Hematopoietic multipotent progenitor cell treated with erythropoietin and hydrocortisone succinate and interleukin-3 and kit ligand, for 4 days (in vitro differentiated cells): ENCODE measurements at places on chromosomes 12 and 14.

DNA sequence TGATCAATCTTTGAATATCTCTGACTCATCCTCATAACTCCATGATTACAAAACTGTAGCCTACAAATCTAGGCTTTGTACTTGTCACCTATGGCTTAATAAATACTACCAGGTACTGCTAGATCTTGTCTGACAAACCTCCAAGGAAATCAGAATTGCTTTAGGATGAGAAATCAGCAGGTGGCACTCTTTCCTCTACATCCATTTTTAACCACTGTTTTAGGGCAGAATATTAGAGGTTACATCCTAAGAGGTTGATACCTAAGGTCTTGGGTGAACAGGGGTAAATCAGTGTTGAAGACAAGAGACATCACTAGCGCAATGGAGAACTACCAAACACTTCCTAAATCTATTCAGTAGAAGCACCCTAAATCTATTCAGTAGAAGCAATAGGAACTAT, 63.1 kb upstream of the SOX5 start:
- peak; percentile 12 for DNase-seq

DNA sequence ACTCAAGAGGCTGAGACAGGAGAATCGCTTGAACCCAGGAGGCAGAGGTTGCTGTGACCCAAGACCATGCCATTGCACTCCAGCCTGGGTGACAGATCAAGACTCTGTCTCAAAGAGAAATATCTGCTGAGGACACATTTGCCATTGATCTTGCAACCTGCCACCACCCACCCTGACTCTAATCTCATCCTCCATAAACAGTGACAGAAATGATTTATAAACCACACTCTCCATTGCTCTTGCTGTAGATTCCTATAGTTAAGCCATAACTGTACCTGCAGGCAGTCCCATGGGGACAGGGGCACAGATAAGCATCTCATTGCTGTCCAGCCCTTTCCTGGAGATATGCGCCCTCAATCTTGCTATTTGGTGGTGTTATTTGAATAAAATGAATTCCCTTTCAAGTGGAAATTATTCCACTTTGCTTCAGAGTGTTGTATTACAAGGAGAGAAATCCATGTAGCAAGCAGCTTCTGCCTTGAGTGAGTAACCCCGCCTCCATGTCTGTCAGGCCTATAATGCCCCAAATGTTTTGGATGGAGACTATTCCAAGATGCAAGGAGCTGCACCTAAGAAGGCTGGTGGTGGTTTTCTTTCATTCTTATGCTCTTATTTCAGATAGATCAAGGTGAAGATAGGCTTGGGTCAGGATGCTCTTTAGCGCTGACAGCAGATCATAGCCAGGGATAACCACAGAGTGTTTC, 3.0 kb upstream of the ZDHHC22 start:
- no peak for DNase-seq

DNA sequence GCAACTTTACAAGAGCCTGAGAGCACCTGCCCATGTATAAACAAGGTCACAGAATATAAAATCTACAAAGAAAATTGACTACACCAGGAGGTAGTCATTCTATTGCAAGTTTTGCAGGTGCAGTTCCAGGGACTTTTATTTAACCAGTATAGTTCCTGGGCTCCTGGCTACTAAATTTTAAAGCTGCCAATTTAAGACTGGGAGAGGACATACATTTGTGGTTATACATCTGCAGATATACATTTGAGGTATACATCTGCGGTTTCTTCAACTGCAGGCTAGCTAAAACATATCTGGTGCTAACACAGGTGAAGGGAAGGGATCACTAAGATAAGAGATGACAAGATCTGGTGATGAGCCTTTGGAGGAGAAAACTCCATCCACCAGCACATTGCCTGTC, 30.2 kb downstream of the BBS10 start:
- DNase-seq: no peak

- peak; percentile 12 for DNase-seq
These were observed 22.5 kb downstream of the RECQL start for GRCh38 chr12:21478756-21479455.
